Fibroblast of villous mesenchyme (primary cell): ENCODE measurements at places on chromosomes 11 and 22.

GRCh38 chr11:10885703-10886363, 28.0 kb upstream of the ZBED5 start:
- DNase-seq: peak; percentile 72

GRCh38 chr22:33923660-33924246, 3.5 kb upstream of the LARGE1 start:
- DNase-seq: peak; percentile 66

- DNase-seq: no peak
Measured at GRCh38 chr22:29200901-29201300, 4.8 kb upstream of the EMID1 start.

- DNase-seq: no peak
Measured at GRCh38 chr11:91178366-91178765, 955.5 kb upstream of the CHORDC1 start.

- DNase-seq: peak; percentile 51
Measured at GRCh38 chr11:64180891-64181290, 5.1 kb upstream of the STIP1 start.

GRCh38 chr11:118139578-118139977, 13.0 kb downstream of the SCN4B start:
- DNase-seq: no peak

GRCh38 chr22:38220653-38221386, 19.0 kb downstream of the MAFF start:
- DNase-seq: no peak

- no peak for DNase-seq
Measured at GRCh38 chr11:45919806-45920530, 2.3 kb upstream of the PEX16 start.

DNA sequence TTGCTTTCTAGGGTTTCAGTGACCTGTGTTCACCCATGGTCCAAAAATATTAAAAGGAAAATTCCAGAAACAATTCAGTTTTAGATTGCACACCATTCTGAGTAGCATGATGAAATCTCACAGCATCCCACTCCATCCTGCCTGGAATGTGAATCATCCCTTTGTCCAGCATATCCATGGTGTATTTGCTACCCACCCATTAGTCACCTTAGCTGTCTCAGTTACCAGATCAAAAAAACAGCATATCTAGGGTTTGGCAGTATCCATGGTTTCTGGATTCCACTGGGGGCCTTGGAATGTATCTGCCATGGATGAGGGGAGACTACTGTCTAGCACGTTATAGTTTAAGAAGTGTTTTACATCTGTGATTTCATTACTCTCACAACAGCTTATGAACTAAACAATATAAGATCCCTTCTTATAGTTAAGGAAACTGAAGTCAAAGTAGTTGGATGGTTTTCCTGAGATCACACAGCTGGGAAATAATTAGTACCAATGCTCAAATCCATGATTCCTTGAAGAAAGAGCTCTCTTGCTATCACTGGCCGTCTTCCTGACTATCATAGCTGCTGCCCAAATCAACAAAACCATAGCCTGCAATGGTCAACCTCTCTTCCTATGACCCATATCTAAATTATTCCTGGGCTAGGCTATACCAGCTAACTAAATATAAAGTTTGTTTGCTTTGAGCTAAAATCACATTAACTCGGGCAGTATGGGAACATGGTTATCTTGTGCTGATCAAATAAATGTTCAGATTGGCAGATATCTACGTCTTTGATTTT, 122.6 kb downstream of the MICAL2 start:
- peak; percentile 59 for DNase-seq

GRCh38 chr11:123103326-123103980, 41.5 kb upstream of the HSPA8 start:
- DNase-seq: peak; percentile 78

GRCh38 chr11:46649180-46649738, 31.9 kb downstream of the ATG13 start:
- DNase-seq: peak; percentile 98

GRCh38 chr11:36195496-36196354, 93.5 kb downstream of the COMMD9 start:
- DNase-seq: peak; percentile 33

- no peak for DNase-seq
Measured at GRCh38 chr11:64690235-64690634, 32.8 kb downstream of the NRXN2 start.

GRCh38 chr11:71080239-71081097, 171.9 kb downstream of the SHANK2 start:
- DNase-seq: peak; percentile 70

DNA sequence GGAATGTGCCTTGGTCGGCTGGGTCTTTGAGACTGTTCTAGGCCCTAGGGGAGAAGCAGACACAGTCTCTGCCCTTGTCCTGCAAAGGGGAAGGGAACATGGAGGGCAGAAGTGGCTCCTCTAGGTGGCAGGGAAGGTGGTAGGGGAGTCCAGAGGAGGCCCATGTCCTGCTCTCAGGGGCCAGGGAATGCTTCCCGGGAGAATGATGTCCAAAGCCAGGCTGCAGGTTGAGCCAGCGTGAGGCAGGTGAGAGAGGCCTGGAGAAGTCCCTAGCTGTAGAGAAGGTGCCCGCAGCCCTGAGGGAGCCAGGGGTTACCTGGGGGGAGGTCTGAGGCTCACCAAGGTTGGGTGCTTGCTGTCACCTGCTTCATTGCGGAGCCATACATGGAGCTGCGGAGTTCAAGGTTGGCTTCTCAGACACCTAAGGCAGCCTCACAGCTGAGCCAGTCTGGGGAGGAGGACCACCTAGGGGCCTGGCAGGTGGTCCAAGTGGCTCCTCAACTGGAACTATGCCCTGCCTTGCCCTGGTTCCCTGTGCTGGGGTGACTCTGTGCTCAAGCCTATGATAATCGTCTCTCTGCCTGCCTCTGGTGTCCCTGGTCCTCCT, 46.1 kb downstream of the SMIM38 start:
- DNase-seq: no peak

DNA sequence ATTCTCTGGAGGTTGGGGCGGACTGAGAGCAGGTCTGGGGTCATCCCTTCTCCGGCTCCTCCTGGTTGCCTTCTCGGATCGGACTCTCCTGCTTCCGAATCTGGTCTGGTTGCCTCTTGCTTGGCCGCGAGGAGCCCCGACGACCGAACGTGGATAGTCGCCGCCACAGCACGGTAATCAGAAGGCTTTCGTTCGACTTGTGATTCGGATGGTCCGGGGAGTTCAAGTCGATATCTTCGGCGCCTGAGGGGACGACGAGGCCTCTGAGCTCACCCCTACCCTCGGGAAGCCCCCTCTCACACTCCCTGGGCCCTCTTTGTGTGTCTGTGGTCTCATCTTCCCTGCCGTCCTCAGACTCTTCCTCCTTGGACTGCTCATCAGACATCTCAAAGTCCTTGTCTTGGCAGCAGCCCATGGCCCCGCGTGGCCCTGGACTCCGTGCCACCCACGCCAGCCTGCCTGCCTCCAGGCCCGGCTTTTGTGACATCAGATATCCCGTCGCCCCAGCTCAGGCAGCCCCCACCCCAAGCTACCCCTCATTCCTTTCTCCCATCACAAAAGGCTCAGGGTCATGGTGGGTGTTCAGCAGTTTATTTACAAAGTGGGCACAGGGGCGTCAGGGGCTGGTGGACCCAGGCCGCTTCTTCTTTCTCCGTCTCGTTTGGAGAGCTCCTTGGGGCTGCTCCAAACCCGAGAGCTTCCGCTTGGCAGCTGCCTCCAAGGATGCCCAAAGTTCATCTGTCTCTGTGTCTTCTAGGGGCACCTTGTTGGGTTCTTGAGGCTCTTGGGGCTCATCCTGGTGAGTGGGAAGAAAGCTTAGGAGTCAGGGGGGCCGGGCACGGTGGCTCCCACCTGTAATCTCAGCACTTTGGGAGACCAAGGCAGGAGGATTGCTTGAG, at the start of gene TEX54:
TSS of gene TEX54 (minus strand) at position 506 of the 899 bp plus-strand sequence.
- no peak for DNase-seq

- DNase-seq: no peak
Measured at GRCh38 chr22:47452184-47452583, 689.7 kb downstream of the TBC1D22A start.

- no peak for DNase-seq
Measured at GRCh38 chr11:112004389-112004788, 20.8 kb upstream of the DLAT start.

DNA sequence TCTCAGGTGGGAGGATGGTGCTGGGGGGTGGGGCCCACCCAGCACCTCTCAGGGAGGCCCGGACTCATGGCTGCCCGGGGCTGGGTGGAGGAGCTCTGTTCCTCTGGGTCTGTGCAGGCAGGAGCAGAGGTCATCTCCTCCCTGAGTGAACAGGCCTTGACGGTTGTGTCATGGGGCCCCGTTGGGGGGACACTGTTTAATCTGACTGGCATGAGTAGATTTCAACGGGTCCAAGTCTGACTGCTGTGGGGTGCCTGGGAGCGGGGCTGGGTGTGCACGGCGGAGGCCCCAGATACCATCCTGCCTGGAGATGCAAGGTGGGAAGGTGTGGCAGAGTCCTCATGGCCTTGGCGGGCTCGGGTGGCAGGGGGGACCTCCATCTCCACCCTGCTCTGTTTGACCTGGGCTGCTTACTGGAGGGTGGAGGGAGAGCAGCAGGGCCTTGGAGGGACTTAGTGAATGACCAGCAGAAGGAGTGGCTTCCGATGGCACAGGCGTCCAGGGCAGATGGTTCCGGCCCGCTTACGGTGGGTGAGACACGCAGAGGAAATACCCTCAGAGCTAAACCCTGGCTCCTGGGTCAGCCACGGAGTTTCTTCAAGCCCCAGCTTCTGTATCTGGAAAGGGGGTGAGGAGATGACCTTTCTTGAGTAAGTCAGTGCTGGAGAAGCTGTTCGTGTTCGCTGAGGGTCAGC, 48.7 kb downstream of the SMIM38 start:
- no peak for DNase-seq

GRCh38 chr11:1438967-1439330, 47.6 kb downstream of the MOB2 start:
- no peak for DNase-seq

GRCh38 chr11:75632962-75633361, 35.9 kb downstream of the MAP6 start:
- DNase-seq: no peak

- peak; percentile 65 for DNase-seq
Measured at GRCh38 chr11:9206496-9206895, 58.7 kb downstream of the DENND5A start.

GRCh38 chr11:133955081-133955891, 1.5 kb downstream of the IGSF9B start:
- DNase-seq: no peak

DNA sequence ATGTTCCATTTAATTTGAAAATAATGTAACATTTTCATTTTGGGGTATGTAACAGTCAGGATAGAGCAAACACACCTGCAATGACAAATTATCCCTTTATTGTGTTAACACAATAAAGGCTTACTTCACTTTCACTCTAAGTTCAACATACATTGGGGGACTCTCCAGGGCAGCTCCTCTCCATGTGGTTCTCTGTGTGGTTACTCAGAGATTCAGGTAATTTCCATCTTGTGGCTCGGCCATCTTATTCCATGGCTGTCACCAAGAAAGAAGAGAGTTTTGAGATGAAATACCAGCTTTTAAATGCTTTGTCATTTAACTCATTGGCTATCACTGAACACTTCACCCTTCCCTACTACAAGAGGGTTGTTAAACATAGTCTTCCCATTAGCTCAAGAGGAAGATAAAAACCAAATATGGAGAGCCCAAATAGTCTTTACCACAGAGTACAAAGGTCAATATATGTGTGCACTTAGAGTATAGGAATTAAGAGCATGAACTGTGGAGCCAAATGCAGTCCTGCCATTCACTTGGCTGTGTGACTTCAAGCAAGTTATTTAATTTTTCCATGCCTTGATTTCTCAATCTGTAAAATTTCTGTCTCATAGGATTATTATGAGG, 10.6 kb upstream of the TPH1 start:
- no peak for DNase-seq

DNA sequence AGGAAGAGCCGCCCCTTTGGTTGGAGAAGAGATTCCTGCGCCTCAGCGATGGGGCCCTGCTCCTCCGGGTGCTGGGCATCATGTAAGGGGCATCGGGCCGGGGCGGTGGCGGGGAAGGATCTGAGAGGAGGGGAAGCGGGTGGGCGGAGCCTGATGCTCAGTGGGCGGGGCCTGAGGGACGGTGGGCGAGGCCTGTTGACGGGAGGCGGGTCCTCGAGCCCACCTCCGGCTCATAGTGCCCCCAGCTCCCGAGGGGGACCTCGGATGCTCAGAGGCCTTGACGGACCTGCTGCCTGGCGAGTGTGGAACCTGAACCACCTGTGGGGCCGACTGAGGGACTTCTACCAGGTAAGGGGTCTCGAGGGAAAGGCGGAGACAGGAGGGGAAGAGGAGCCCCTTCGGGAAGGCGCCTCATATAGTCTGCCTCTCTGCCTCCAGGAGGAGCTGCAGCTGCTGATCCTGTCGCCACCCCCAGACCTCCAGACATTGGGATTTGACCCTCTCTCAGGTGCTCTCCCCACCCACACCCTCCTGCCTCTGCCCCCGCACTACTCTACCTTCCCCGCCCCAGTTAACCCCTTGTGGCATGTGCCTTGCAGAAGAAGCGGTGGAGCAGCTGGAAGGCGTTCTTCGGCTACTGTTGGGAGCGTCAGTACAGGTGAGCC, 799 bp downstream of the CCDC88B start:
- no peak for DNase-seq

- DNase-seq: no peak
Measured at GRCh38 chr11:65307298-65308229, 7.1 kb upstream of the CDC42EP2 start.

DNA sequence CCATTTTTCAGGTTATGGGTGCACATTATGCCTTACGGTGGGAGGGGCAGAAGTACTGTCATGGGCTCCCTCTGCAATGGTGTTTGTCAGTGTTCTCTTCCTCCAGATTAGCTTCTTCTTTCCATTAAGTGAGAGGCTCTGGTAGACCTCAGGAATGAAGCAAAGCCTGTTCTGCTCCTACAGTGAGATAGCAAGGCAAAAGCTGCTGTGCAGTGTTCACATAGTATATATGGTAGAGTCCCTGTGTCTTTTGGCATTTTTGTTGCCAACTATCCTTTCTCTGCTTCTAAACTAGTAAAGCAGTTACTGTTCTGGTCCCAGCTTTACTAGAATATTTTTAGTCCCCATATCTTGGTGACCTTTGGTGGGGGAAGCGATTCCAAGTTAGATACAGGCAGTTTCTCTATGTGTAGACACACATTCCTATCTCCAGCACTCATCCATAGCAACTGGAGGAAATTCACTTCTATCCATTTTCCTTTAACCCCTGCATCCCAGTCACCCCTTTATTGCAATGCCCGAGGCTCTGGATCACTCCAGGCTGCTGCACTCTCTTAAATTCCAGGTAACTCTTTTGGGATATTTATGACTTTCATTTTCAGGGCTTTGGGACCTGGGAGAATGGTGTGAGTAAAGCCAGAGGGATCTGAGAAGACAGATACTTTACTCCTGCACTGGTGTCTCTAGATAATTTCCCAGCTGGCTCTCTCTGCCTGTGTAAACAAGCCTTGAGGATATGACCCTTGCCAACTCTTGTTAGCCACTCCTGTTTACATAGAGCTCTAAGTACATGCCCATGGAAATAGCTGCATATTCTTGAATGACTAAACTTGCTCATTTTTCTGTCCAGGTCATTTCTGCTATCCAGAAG, 3.9 kb upstream of the TRIM34 start:
- peak; percentile 94 for DNase-seq

- DNase-seq: no peak
Measured at GRCh38 chr11:90246468-90246867, 23.6 kb upstream of the CHORDC1 start.
